ENCODE measurements at places on chromosomes 3 and 15.

DNA sequence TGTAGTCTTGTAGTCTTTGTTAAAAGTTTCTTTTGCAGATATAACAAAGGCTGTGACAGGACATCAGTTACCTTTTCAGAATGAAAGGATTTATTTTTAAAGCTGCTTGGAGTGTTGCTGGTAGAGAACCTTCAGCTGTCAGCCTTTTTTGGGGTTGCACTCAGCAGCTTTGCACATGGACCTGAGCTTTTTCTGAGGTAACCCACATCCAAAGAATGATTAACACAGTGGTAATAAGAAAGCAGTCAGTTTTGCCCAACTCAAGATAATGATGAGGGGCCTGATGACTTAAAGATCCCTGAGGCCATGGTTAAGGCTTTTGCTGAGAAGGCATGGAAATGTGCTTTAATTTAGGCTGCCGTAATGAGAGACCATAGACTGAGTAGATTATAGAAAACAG is 1042.7 kb downstream of the PLOD2 start:
- DNase-seq, result no peak

DNA sequence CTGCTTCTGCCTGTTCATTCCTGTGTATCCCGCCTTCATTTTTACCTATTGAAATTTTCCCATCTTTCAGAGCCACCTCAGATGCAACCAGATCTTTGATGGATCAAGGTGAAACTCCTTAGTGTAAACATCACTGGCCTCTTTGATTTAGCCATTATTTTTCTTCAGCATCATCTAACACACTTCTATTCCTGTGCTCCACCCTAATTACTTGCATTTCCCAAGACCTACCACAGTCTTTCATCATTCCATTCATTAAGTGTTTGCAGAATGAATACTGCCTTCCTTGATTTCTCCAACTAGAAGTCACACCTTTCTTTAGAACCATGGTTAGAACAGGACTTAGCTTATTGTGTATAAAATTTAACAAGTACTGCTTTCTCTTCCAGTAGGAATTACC is 55.5 kb upstream of the SKIL start:
- DNase-seq, result no peak

DNA sequence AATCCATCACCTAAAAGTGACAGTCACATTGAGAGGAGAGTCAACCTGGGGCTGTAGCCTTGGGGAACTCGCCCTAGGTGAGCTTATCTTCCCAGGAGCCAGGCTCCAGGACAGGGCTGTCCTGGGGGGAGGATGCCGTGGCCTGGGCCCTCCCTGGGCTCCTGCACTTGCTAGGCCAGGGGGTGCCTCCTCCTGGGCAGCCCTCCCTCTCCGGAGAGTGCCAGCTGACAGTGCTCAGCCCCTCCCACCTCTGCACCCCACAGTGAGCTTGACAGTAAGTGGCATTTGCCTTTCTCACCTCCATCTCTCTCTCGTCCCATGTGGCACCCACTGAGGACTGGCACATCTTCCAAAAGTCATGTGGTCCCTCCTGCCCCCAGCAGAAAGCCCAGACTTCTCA is 19.1 kb downstream of the UROC1 start:
- no peak for DNase-seq

- DNase-seq, result peak; percentile 72
Observed at GRCh38 chr15:84570164-84570735, 30.6 kb upstream of the ZSCAN2 start.

DNA sequence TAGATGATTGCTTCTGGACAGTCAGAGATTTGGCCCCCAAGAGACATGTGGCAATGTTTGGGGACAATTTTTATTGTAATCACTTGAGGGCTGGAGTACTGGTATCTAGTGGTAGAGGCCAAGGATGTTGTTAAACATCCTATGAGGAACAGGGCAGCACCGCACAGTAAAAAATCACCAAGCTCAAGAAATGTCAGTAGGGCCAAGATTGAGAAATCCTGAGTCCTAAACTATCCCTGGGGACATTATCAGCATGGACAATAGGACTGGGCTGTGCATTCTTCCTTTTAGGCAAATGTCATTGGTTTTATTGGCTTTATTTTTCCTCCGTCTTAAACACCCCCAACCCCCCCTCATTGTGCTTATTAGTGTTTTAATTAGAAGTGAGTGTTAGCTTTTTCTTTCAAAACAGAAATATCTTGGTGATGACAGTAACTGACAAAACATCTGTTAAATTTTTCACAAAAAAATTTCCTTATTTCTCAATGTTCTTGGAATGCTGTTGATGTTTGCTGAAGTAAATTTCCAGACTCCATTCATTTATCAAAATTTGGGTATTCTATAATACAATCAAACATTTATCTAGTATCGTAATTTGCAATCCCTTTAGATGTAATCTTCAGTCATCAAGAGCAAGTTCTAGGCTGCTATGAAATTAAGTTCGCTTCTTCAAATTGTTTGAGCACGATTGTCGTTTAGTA is 944.4 kb downstream of the VGLL3 start:
- DNase-seq, result no peak

DNA sequence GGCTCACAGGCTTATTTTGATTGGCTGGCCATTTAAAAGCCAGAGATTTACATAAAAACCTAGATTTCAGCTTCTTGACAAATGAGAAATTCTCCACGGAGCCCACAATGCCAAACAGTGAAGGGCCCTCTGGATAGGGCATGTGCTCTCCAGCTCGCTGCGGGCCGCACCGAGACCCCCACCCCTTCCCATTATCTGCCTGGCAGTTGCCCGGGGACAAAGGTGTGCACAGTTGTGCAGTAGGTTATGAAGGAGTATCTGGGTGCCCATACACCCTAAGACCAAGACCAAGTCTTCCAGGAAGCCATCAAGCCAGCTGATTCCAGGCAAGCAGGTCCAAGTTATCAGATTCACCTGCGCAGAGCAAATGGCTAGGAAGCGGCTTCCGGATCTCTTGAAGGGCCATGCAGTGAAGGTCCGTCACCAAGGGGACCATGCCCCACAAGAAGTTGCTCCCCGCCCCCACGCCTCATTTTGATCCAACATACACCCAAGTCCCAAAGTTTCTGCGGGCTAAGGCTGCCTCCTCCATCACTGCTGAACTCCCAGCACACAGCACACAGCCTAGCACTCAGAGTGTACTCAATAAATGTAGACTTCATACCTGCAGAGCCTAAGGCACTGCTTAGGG is 1.3 kb downstream of the MRPS25 start:
- DNase-seq, result peak; percentile 37

GRCh38 chr15:61186905-61187741 is 42.0 kb downstream of the RORA start:
- DNase-seq, result no peak

GRCh38 chr3:18544146-18544545 is 119.0 kb upstream of the SATB1 start:
- DNase-seq, result no peak

DNA sequence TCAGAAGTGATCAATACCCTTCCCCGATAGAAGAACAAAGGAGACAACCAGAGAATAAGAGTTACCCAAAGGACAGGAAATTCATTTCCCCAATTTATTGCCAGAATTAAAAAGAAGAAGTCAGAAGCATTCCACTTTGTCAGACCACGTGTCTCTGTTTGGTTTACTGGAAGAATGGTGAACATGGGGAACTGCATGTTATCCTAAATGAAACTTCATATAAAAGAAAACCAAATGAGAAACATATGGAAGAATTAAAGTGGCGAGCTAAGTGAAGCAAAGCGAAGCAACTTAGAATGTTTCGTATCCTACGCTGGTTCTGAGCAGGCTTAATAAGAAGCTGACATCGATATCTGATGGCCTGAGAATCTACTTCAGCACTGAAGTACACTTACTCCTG is 190.7 kb downstream of the MAGI1 start:
- no peak for DNase-seq

- DNase-seq, result peak; percentile 73
Observed at GRCh38 chr3:122510878-122511535, 3.7 kb downstream of the KPNA1 start.

GRCh38 chr3:127477396-127477795 is 113.1 kb downstream of the TPRA1 start:
- DNase-seq, result no peak

- DNase-seq, result no peak
Observed at GRCh38 chr15:82133251-82133650, 87.4 kb upstream of the MEX3B start.

GRCh38 chr3:46848271-46849044 is 14.8 kb downstream of the MYL3 start:
- peak; percentile 55 for DNase-seq

- DNase-seq, result no peak
Observed at GRCh38 chr15:44181410-44181809, 13.7 kb downstream of the FRMD5 start.

GRCh38 chr3:138809500-138810256 is 25.1 kb downstream of the PIK3CB start:
- DNase-seq, result no peak

- DNase-seq, result no peak
Observed at GRCh38 chr3:127137757-127138536, 55.0 kb upstream of the PRR23E start.

DNA sequence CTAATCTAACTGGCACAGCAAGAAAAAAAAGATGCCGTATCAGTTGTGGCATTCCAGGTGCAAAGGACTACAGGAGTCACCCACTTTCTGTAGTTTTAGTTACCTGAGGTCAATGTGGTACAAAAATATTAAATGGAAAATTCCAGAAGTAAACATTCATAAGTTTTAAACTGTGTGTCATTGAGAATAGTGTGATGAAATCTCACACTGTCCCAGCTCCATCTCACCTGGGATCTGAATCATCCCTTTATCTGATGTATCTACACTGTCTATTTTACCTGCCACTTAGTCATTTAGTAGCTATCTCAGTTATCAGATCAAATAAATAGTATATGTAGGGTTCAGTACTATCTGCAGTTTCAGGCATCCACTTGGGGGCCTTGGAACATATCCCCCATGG is 26.7 kb downstream of the GBE1 start:
- no peak for DNase-seq
